Trophoblast cell (in vitro differentiated cells and primary cell): ENCODE measurements at places on chromosomes 1 and 21.

DNA sequence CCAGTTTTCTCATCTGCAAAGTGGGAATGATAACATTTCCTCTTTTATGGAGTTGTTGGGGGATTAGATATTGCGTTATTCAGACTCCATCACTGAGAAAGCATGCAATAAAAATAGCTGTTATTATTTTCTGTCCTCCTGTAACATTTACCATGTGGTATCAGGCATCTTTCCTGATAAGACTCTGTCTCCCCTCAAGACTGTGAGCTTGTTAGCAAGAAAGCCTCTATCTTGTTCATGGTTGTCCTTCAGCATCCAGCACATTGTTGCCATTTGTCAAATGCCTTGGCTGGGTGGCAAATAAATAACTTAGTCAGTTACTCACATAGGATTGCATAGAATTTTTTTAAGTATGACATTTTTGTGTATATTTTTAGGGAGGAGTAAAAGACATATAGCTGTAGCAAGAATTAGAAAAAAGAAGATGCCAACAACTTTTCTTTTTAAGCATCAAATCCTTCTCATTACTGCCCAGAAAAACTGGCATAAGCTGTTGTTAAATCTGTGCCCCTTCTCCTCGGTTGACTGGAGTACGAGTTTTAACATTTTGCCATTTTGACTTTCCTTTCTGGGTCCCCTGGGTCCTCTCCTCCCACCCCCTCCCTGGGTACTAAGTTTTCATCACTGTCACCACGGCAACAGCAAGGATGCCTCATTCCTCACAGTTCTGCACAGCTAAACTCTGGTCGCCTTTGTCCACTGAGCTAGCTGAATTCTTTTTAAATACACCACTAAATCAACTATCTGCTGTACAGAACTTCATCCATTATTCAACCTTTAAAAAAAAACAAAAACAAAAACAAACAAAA, 1.0 kb upstream of the JAM2 start:
- DNase-seq, result peak; percentile 82
- peaks cover 4% of the 10 kb centered on the region for H3K4me1 ChIP-seq
- peaks cover 7% of the 10 kb centered on the region for H3K27me3 ChIP-seq
- no peak overlapping the region for H3K27ac ChIP-seq
- H3K4me3 ChIP-seq, result no peak overlapping the region

- no peak overlapping the region for H3K4me3 ChIP-seq
- no peaks in the 10 kb centered on the region for H3K4me1 ChIP-seq
- DNase-seq, result no peak
- H3K27ac ChIP-seq, result no peak overlapping the region
- H3K36me3 ChIP-seq, result no peaks in the 10 kb centered on the region
Measured at GRCh38 chr1:42133390-42133789, 19.8 kb upstream of the GUCA2B start.

DNA sequence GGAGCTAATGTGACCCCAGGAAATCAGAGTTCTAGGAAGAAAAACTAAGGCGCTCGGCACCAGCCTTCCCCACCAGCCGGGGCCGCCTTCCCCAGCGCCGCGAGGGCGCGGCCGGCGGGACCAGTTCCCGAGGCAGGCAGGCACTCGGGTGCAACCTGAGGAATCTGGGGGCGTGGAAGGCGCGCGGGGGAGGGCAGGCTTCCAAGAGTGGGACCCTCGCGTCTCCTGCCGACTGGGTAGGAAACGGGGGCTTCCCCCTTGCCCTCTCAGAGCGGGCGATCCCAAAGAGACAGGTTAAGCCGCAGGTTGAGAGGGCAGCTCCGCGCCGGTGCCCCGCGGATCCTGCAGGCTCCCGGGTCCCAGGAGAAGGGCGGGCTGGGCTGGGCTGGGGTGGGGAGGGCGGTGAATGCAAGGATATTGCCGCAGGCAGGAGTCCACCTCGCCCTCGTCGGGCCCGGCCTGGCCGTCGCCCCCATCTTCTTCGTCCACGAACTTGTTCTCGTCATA, 431 bp downstream of the ARPC5 start:
- peaks cover 2% of the 10 kb centered on the region for H3K36me3 ChIP-seq
- H3K27me3 ChIP-seq, result no peaks in the 10 kb centered on the region
- H3K27ac ChIP-seq, result peak overlapping the region; percentile 93
- H3K4me3 ChIP-seq, result peak overlapping the region; percentile 84

DNA sequence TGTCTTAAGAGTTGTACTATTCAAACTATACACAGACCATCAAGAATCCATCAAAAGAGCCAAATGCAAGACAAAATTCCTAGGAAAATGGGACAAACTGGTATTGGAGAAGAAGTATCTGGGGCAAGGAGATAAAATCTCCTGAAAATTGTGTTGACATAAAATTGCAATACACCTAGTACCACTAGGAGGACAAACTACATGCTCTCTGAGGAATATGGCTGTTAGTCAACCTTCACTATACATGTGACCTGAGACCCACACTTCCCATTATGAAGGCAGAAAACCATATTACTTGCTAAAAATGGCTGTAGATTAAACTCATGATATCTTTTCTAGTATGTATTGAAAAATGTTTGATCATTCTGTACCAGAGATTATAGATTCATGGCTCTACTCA, 30.0 kb downstream of the IRF2BP2 start:
- no peaks in the 10 kb centered on the region for H3K27me3 ChIP-seq
- no peak for DNase-seq
- H3K4me3 ChIP-seq, result no peak overlapping the region
- H3K27ac ChIP-seq, result no peak overlapping the region

- H3K27ac ChIP-seq, result no peak overlapping the region
- H3K4me3 ChIP-seq, result no peak overlapping the region
- no peaks in the 10 kb centered on the region for H3K36me3 ChIP-seq
- DNase-seq, result peak; percentile 70
- H3K27me3 ChIP-seq, result no peaks in the 10 kb centered on the region
Measured at GRCh38 chr1:147700042-147701006, 30.0 kb upstream of the ACP6 start.

DNA sequence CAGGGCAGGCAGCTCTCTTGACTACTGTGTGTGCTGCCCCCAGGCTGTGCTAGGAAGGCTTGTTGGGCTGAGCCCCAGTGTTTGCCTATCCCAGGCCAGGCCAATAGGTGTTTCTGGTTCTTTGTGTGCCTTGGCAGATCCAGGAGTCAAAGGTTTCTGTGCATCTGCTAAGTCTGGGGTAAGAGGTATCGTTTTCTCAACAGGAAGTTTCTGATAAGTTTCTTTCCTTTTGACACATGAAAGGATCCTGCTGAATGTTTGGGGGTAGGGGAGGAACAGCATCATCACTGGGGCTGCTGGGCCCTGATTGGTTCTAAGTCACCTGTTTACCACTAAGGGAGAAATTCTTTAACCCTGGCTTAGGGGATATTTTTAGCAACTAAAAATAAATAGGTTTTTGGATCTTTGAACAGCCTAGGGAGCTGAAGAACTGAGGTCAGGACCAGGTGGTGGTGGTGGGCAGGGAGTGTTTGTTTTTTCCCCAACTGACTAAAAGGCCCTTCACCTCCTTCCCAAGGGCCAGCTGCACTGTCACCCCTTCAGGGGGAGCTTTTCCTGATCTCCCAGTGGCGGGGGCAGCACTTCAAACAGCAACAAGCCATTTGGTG, 85.1 kb downstream of the KCNN3 start:
- H3K36me3 ChIP-seq, result no peaks in the 10 kb centered on the region
- no peak overlapping the region for H3K4me3 ChIP-seq
- no peaks in the 10 kb centered on the region for H3K4me1 ChIP-seq
- no peaks in the 10 kb centered on the region for H3K27me3 ChIP-seq
- H3K27ac ChIP-seq, result no peak overlapping the region

GRCh38 chr1:14756589-14757285, 158.3 kb downstream of the KAZN start:
- peak overlapping the region; percentile 66 for H3K27ac ChIP-seq
- no peaks in the 10 kb centered on the region for H3K27me3 ChIP-seq
- peaks cover 8% of the 10 kb centered on the region for H3K4me1 ChIP-seq
- H3K4me3 ChIP-seq, result no peak overlapping the region
- DNase-seq, result no peak
- no peaks in the 10 kb centered on the region for H3K36me3 ChIP-seq
